Astrocyte (in vitro differentiated cells and primary cell): ENCODE measurements at places on chromosomes 11 and 22. TPM values are rescaled to one million over a fixed set of nuclear protein-coding genes. Genes with fewer than 3 reads are reported as not detected.

DNA sequence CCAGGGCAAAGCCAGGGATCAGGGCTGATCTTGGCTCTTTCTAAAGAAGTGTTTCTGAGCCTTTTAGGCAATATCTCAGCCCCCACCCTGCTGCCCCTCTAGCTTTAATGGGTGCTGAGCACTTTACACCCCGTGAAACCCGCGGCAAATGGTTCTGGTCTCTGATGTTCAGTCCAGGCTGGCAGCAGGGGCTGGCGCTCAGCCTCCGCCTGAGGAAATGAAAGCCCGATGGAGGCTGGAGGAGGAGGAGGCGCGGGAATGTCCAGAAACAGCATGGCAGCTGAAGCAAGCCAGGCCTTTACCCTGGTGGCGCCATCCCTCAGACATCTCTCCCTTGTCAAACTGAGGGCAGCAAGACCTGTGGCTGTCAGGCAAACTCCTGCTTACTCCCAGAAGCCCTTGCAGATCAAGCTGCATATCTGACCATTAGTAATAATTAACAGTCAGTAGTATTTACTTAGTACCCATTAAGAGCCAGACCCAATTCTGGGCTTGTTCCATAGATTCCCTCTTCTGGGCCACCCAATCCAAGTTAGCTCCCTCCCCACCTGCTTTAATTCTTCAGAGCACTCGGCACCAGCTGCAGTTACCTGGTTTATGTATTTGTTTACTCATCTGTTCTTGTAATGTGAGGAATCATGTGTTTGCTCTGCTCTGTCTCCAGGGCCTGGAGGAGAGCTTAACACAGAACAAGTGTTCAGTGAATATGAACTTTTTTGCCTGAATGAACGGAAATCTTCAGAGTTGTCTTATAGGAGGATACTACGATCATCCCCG is 15.0 kb upstream of the ALX4 start:
- H3K36me3 ChIP-seq, result no peaks in the 10 kb centered on the region
- H3K4me1 ChIP-seq, result no peaks in the 10 kb centered on the region
- DNase-seq, result no peak
- no peak overlapping the region for H3K4me3 ChIP-seq

GRCh38 chr11:122159173-122159721 is 43.2 kb upstream of the BLID start:
- H3K36me3 ChIP-seq, result peaks cover 66% of the 10 kb centered on the region
- H3K27me3 ChIP-seq, result no peaks in the 10 kb centered on the region
- H3K4me1 ChIP-seq, result peaks cover 93% of the 10 kb centered on the region
- H3K4me3 ChIP-seq, result peak overlapping the region; percentile 49

- H3K36me3 ChIP-seq, result no peaks in the 10 kb centered on the region
- no peak overlapping the region for H3K4me3 ChIP-seq
- no peaks in the 10 kb centered on the region for H3K27me3 ChIP-seq
These were observed 1477.2 kb downstream of the TBC1D22A start for GRCh38 chr22:48239461-48240147.

DNA sequence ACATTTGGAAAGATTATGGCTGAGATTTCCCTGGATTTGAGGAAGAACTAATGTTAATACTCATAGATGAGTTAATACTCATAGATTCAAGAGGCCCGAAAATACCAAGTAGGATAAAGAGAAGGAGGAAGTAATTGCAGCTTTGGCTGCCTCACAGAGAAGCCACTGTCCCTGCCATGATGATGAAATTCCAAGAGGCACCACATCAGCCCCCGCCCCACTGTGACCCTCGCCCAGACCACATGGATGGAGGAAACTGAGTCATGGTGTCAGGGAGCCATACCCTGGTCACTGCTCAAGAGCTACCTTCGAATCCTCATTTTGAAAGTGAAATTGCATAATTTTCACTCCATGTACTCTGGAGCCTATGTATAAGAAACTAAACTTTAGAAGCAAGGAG is 92.9 kb upstream of the SLC22A12 start:
- H3K27ac ChIP-seq, result no peak overlapping the region
- H3K27me3 ChIP-seq, result peaks cover 24% of the 10 kb centered on the region
- no peak for DNase-seq
- H3K36me3 ChIP-seq, result no peaks in the 10 kb centered on the region
- no peaks in the 10 kb centered on the region for H3K4me1 ChIP-seq

DNA sequence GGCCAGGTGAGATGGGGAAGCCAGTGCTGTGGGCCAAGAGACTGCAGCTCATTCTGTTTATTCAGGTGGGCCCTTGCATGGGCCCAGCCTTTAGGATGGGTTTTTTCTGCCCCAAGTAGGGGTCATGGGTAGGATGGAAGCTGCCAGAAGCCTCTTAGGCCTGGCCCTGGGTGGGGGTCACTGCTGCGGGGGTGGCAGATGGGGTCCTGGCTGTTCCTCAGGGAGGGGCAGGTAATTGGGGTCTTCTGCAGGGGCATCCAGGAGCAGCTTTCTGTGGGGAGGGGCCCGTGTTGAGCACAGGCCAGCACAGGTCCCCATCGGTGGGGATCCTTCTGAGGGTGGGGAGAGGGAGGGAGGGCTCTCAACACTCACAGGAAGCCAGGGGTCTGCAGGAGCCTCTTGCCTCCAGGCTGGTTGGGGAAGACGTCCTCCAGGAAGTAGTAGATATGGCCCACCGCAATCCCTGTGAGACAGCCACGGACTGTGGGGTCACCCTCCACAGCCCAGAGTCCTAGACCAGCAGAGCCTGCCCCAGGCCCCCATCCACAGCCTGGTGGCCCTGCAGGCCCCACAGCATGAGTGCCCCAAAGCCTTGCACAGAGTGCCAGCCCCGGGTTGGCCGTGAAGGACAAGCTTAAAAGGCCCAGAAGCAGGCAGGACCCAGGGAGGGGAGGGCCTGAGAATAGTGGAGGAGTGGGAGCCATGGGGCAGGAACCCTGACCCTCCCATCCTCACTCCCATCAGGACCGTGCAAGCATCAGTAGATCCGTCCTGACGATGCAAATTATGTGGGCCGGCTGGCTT is 1.9 kb downstream of the DERL3 start:
- no peak overlapping the region for H3K4me3 ChIP-seq
- no peak overlapping the region for H3K27ac ChIP-seq
- no peaks in the 10 kb centered on the region for H3K27me3 ChIP-seq
- DNase-seq, result no peak
- H3K36me3 ChIP-seq, result peaks cover 4% of the 10 kb centered on the region
- peaks cover 3% of the 10 kb centered on the region for H3K4me1 ChIP-seq

DNA sequence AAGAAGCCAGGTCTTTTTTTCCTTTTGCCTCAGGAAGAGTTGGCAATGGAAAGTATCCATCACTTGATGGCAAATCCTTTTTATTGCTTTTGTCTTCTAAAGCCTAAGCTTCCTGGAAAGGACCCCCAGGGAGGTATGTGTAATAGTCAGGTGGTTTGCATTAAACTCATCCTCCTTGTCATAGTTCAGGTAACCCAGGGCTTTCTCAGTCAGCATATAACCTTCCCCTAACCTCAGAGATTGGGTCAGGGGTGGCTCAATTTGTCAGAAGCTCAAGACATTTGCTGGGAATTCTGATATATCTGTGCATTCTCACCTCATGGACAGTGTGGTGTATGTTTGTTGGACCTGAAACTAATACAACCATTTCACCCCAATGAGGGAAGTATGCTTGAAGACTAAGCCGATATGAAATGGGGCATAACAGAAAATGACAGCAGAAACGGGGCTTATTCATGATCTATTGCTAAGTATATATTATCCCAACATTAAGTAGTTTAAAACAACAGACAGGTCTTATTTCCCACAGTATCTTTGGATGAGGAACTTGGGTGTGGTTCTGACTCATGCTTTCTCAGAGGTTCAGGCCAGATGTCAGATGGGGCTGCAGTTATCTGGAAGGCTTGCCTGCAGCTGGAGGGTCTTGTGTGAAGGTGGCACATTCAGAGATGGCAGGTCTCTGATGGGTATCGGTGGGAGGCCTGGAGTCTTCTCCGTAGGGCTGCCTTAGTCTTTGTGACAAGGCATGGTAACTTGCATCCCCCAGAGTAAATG is 135.8 kb upstream of the SPON1 start:
- DNase-seq, result peak; percentile 9
- H3K4me3 ChIP-seq, result no peak overlapping the region
- no peak overlapping the region for H3K27ac ChIP-seq

DNA sequence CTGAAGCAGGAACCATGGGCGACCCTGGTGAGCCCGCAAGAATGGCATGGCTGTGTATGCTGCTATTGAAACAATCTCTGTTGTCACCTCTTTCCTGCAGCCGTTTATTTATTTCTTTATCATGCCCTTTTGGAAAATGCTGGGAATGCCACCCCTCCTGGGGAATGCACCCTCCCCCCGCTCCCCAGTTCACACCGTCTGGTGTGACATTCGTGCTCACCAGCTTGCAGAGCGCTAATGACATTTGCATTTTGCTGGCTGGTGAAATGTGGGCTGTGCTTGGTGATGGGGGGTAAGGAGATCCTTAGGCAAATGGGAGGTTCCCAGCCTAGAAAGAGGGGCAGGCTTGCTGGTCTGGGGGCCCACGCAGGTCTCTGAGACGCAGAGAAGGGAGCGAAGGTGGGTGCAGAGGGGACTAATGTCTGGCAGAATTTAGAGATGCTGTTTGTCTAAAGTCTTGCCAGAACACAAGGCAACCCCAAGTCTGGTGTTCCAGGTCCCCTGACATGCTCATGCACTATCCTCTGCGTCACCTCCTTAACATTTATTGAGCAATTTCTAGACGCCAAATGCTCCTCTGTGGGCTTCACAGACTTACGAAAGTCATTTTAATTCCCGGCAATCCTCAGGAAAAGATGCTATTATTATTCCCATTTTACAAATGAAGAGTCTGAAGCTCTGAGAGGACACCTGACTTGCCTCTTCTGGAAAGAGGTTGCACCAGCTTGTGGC is 91.7 kb downstream of the TP53I11 start:
- H3K4me1 ChIP-seq, result peaks cover 24% of the 10 kb centered on the region
- H3K27me3 ChIP-seq, result peaks cover 36% of the 10 kb centered on the region
- no peaks in the 10 kb centered on the region for H3K36me3 ChIP-seq
- H3K27ac ChIP-seq, result no peak overlapping the region
- no peak overlapping the region for H3K4me3 ChIP-seq

DNA sequence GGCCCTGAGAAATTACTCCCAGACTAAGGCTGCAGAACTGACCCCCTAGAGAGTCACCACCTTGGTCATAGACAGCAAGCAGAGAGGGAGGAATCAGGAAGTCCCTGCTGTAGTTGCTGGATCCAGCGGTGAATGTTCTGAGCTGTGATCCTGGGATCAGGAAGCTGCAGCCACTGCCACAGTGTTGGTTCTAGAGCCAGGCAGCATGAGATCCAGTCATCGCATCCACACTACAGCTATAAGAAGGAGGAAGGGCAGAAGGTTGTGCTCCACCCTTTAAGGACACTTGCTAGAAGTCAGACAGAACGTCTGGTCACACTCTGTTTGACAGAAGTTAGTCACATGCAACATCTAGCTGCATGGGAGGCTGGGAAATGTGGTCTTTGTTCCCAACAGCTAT is 104.7 kb upstream of the OR4B1 start:
- H3K27me3 ChIP-seq, result no peaks in the 10 kb centered on the region
- H3K36me3 ChIP-seq, result no peaks in the 10 kb centered on the region

Gene TSPAN18
- 31.7 and 39.1 TPM in 2 replicates for total RNA-seq

Gene CECR2
- 12.6 and 15.7 TPM in 2 replicates for total RNA-seq

Gene SLCO2B1
- total RNA-seq, result 2.6 and 5.0 TPM in 2 replicates
